AG04450 (cell line): ENCODE measurements at places on chromosomes 4 and X.

- no peak for DNase-seq
Observed at GRCh38 chrX:147901461-147902126, 10.1 kb upstream of the FMR1 start.

GRCh38 chrX:30144971-30145731 is 70.2 kb upstream of the MAGEB2 start:
- DNase-seq, result no peak

DNA sequence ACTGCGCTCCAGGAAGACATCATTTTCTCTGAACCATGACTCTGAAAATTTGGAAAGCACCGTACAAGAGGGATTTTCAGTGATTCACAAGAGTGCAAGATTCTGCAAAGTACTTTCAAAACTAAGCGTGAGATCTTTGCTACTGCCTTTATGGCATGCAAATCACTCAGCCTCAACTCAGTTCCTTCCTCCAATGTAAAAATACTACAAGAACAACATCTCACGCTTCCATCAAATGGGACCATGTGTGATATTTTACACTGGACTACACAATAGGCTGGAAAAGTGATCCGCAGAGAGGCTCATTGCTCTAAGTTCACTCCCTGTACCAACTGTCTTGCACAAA is 674 bp upstream of the IL15 start:
- DNase-seq, result no peak

DNA sequence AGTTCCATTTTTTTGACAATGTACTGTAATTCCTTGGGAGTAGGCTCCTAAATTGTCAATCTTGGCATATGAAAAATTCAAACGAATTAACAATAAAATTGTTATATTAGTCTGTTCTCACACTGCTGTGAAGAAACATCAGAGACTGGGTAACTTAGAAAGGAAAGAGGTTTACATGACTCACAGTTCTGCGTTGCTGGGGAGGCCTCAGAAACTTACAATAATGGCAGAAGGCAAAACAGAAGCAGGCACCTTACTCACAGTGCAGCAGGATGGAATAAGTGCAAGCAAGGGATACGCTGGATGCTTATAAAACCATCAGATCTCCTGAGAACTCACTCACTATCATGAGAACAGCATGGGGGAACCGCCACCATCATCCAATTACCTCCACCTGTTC is 246.4 kb upstream of the TRAM1L1 start:
- no peak for DNase-seq

DNA sequence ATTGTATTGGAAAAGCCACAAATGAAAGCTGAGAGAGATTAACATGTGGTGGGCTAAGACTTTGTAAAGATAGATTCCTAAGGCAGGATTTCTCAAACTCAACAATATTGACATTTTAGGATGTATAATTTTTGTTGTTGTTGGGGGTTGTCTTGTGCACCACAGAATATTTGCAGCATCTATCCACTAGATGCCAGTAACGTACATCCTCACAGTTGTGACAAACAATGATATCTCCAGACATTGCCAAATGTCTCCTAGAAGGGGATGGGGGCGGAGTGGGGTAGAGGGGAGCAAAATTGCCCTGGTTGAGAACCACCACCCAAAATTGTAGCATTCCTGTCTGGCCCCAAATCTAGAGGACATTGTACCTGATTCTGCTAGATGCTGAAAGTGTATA is 14.7 kb upstream of the CBR4 start:
- DNase-seq, result peak; percentile 11

- no peak for DNase-seq
Observed at GRCh38 chrX:48911412-48912182, at the start of gene SLC35A2. TSS of gene SLC35A2 (minus strand) at chrX:48911646. CDS start at chrX:48911636, 10 bp downstream.

- DNase-seq, result no peak
Observed at GRCh38 chrX:46710425-46710824, 48.5 kb downstream of the SLC9A7 start.

- DNase-seq, result no peak
Observed at GRCh38 chrX:50801135-50801534, 12.9 kb downstream of the SHROOM4 start.

GRCh38 chr4:125315576-125316400 is 1.0 kb downstream of the FAT4 start:
- no peak for DNase-seq

DNA sequence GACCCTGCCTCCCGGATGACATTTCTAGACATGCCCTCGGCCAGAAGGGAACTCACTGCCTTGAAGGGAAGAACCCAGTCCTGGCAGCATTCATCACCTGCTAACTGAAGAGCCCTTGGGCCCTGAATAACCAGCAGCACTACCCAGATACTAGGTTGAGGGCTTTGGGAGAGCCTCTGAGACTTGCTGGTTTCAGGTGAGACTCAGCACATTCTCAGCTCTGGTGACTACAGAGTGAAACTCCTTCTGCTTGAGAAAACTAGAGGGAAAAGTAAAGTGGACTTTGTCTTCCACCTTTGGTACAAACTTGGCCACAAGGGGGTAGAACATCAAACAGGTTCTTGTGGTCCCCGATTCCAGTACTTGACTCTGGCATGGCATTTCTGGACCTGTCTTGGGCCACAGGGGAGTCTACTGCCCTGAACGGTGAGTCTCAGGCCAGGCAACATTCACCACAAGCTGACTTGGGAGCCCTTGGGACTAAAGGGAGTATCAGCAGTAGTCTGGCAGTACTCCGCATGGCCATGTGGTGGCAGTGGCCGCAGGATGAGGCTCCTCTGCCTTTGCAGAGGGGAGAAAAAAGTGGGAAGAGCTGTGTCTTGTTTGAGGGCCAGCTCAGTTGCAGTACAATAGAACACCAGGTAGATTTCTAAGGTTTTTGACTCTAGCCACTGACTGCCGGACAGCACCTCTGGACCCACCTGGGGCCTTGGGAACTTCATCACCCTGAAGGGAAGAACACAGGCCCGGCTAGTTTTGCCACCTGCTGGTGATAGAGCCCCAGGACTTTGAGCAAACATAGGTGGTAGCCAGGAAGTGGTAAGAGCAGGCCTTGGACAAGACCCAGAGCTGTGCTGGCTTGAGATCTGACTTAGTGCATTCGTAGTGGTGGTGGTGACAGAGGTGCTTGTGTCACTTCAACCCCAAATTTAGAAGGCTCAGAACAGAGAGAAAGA is 414.8 kb downstream of the OPHN1 start:
- DNase-seq, result no peak

DNA sequence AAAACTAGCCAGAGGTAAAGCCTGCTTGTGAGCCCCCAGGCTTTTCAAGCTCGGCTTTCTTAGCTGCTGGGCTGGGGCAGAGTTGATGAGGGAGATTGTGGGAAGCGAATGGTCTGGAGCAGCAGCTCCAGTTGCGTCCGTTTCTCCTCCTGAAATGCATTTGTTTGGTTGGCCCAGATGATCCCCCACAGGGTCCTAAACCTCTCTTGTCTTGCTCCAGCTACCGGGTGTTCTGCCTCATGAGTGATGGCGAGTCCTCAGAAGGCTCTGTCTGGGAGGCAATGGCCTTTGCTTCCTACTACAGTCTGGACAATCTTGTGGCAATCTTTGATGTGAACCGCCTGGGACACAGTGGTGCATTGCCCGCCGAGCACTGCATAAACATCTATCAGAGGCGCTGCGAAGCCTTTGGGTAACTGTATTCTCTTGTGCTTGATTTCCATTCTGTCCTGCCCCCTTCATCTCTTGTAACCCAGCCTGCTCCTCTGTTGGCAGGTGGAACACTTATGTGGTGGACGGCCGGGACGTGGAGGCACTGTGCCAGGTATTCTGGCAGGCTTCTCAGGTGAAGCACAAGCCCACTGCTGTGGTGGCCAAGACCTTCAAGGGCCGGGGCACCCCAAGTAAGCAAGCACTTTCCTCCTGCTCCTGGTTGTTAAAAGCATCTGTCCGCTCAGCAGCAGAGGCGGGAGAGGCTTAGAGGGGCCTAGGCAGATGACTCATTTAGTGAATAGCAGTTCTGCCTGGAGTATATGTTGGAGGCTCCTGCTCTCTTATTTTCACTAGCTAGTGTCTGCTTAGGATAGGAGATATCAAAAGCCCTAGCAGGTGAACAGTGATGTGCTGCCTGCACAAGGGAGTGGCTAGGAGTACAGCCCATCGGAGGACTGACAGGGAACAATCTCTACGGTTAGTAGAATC is 15.3 kb downstream of the TKTL1 start:
- DNase-seq, result no peak

DNA sequence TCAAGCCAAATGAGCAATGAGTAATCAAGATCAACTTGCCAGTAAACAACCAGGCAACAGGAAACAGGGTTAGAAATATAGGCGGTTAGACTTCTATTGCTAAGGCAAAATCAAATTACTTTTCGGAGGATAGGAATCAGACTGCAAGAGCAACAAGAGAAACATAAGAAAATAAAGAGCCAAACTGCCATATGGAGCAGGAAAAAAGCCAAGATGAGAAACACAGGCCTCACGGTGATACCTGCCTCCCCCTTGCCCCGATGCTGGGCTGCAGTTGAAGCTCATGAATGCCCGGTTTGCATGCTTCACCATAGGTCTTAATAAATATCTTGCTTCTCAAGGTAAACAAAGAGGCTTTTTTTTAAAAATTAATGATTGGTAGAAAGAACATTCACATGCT is 158.4 kb upstream of the MAGEC2 start:
- DNase-seq, result no peak

DNA sequence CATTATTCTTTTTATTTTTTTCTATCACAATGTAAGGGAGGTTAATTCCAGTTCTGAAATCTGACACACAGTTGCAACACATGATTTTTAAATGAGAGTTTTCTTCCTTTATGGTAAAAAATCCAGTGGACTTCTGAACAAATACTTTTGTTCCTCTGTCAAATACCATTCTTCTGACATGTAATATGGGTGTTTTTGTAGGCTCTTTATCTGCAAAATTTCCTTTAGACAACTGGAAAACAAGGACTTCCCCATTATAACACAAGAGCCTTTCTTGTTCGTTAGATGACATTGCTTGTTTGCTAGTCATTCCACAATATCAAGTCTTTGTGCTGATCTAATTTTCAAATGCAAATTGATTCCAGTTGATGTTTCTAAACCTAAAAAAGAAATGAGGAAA is 7.7 kb downstream of the FANCB start:
- DNase-seq, result no peak
